ENCODE measurements at places on chromosomes 5 and 9.

GRCh38 chr9:116039312-116039711, 114.3 kb upstream of the PAPPA start:
- DNase-seq = no peak

- DNase-seq = no peak
Measured at GRCh38 chr5:140557965-140558364, 692 bp upstream of the SRA1 start.

DNA sequence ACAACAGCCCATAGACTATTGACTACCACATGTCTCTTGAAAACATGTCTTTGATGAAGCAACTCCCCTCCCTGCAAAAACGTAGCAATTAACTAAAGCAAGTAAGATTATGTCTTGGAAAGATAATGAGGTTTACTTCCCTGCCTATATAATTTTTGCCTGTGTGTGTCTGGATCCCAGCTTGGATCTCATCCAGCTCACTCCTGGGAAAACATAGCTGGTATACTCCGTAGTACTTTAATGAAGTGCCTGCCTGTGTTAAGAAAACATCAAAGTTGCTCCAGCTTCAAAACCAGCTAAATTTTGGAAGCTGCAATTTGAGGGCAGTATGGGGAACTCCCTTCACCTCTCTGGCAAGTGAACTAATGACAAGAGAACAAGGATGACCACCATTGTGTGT, 182.6 kb upstream of the C9orf72 start:
- no peak for DNase-seq

- DNase-seq = no peak
Measured at GRCh38 chr5:674630-675011, 18.5 kb downstream of the TPPP start.

- DNase-seq = no peak
Measured at GRCh38 chr5:140631831-140632365, 1.1 kb downstream of the CD14 start.

- no peak for DNase-seq
Measured at GRCh38 chr9:121833061-121833460, 181.6 kb downstream of the DAB2IP start.

DNA sequence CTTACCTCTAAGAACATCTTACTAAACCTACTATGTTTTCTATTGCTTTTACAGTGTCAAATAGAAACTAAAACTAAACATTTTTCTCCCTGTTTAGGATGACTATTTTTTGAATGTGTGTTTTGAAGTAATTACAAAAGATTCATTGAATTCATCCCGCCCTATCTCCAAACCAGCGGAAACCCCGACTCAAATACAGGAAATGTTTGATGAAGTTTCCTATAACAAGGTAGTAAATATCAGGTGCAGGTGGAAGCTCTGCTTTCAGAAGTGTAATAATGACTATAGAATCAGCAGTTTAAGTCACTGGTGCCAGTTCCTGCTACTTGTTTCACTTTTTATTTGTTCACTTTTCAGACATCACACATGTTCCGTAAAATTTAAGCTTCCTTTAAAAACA, 20.0 kb downstream of the ERAP2 start:
- DNase-seq = no peak

DNA sequence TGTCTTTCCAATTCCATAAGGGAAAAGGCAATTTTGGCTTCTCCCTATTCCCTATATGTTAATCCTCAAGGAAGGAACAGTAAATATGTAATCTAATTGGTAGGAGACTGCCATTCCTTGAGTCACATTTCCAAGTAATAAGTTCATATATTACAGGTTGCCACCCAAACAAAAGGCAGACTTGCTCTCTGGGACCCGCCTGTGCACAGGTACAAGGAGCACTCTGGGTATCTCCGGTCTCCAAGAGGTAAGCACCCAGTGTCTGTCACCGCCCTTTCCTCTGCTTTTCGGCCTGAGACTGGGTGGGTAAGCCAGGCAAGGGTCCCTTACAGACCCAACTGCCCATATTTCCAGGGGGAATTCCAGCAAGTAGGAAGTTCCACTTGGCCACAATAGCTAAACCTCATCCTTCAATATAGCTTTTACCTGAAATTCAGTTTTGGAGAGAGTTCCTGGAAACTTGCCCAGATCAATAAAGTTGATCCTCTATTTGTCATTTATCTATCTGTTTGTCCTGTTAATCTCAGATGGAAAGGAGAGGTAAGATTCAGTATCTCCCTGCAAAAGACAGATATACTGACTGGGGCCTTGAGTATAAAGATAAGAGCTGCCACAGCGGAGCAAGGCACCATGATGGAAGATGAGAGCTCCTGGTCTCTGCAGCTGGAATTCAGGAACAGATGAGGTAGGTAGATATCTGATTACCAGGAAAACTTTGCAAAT, 81.8 kb downstream of the SUSD1 start:
- peak; percentile 28 for DNase-seq

GRCh38 chr9:37899041-37899440, 4.9 kb downstream of the SLC25A51 start:
- no peak for DNase-seq

DNA sequence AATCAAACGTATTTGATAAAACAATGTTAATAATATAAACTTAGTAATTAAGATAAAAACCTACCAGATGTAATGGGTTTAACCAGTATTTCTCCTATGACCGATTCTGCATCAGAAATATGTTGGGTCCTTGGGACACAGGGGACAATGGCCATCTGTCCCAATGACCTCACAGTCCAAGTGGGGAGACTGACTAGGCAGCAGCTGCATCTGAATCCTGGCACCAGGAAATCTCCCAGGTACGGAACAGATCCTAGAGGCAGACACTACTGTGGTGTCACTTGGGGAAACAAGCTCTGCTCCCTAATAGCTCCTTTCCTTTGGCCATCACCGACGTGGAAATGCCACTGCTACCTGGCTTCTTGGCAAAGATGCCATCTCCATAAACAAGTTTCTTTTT, 81.8 kb upstream of the SARDH start:
- DNase-seq = no peak

DNA sequence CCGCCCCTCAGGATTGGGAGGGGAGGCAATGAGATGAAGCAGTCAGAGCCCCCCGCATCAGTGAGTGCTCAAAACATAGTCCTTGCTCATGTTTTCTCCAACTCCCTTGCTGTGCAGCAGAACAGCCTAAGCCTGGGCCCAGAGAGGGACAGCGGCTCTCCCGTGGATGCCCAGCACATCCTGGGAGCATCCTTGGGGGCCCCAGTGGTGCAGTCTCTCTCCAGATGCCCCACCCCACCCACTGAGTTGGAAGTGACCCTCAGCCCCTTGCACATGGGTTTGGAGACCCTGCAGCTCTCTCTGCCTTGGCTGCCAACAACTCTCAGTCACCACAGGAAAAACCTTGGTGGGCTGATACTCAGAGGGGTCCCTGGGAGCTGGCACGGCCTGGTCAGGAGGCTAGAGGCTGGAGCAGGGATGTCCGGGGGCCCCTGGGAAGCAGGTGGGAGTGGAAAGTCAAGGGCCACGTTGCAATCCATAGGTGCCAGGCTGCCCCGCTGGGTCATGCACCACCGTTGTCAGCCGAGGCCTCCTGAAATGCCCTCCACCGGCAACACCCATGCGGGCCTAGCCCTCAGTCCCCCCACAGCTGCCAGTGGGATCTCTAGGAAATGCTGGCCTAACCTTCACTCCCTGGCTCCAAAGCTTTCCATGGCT, 242.5 kb downstream of the PBX3 start:
- DNase-seq = no peak

Measured in hematopoietic multipotent progenitor cell treated with erythropoietin and hydrocortisone succinate and interleukin-3 and kit ligand, for 17 days (in vitro differentiated cells).